Type B pancreatic cell (in vitro differentiated cells): ENCODE measurements at places on chromosomes 16 and 17. TPM values are rescaled to one million over a fixed set of nuclear protein-coding genes. Genes with fewer than 3 reads are reported as not detected.

Gene RASD1
- total RNA-seq = 6.4 and 9.2 TPM in 2 replicates

Gene KCNAB3
- total RNA-seq = 2.8 and 9.9 TPM in 2 replicates

DNA sequence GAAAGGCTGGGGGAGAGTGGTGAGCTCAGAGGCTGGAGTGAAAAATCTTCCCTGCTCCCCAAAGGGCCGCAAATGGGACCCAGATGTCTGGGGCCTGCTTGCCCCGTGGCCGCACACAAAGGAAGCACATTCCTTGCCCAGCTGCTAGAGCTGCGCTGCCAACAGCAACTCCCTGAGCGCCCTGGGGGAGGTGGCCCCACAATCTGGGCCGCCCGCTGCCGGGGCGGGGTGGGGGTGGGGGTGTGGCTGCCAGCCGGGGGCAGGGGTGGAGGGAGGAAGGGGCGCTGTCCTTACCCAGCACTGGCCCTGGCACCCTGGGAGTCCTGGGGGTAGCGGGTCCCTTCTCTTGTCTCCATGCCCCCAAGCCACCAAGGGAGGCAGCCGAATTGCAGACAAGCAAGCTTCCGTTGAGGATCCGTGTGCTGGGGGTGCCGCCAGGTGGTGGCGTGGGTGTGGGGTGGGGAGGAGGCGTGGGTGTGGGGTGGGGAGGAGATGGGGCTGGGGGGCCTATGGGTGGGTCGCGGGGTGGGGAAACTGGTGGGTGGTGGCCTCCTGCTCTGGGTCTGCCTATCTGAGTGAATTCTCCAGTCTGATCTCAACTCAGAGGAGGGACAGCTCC, 48.4 kb upstream of the PABPN1L start:
- H3K4me3 ChIP-seq = no peak overlapping the region
- peaks cover 3% of the 10 kb centered on the region for H3K36me3 ChIP-seq
- no peak overlapping the region for H3K27ac ChIP-seq
- DNase-seq = no peak
- H3K4me1 ChIP-seq = peaks cover 39% of the 10 kb centered on the region

- no peak overlapping the region for H3K27ac ChIP-seq
- DNase-seq = no peak
- H3K36me3 ChIP-seq = no peaks in the 10 kb centered on the region
- no peak overlapping the region for H3K4me3 ChIP-seq
- peaks cover 5% of the 10 kb centered on the region for H3K4me1 ChIP-seq
- H3K27me3 ChIP-seq = peaks cover 4% of the 10 kb centered on the region
Observed at GRCh38 chr17:64138441-64138840, 8.5 kb upstream of the ERN1 start.

GRCh38 chr17:75402026-75402425, 3.5 kb downstream of the GRB2 start:
- no peaks in the 10 kb centered on the region for H3K27me3 ChIP-seq
- peaks cover 24% of the 10 kb centered on the region for H3K4me1 ChIP-seq
- DNase-seq = no peak
- peak overlapping the region; percentile 13 for H3K4me3 ChIP-seq
- H3K27ac ChIP-seq = no peak overlapping the region

DNA sequence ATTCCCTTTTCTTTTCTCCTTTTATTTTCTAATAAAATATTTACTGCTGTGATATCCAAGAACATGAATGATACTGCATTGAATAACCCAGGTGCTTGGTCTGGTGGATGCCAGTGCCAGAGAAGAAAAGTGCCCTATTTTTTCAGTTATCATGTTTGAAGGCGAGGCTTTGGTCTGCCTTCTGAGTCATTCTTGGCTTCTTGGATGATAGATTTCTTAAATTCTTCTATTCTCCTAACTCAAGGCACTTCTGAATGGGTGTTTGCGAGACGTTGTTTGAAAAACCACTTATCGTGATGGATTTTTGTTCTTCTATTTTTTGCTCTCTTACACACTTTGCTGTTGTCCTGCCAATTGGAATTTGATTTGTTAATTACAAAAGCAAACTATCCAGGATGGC, 66.7 kb downstream of the FTO start:
- H3K4me3 ChIP-seq = no peak overlapping the region
- peaks cover 28% of the 10 kb centered on the region for H3K4me1 ChIP-seq
- no peak for DNase-seq
- no peak overlapping the region for H3K27ac ChIP-seq

DNA sequence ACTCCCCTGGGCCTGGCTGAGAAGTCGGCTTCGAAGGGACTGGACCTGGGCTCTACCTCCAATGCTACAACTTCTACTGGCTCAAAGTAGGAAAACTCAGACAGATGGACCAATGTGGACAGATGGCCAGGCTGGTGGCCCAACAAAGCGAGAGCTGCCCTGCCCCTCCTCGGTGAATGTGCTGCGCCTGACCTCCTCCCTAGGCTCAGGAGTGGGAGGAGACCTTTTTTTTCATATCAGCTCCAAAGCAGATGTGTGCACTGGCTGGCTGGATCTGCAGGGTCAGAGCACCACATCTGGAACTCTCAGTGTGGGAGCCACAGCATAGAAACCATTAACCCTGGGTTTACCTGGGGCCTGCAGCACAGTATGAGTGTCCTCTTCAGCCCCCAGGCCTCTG, 20.8 kb downstream of the ATP6V0D1 start:
- no peaks in the 10 kb centered on the region for H3K36me3 ChIP-seq
- no peak overlapping the region for H3K4me3 ChIP-seq
- H3K27ac ChIP-seq = peak overlapping the region; percentile 41
- peaks cover 18% of the 10 kb centered on the region for H3K4me1 ChIP-seq
- no peak for DNase-seq
- no peaks in the 10 kb centered on the region for H3K27me3 ChIP-seq

DNA sequence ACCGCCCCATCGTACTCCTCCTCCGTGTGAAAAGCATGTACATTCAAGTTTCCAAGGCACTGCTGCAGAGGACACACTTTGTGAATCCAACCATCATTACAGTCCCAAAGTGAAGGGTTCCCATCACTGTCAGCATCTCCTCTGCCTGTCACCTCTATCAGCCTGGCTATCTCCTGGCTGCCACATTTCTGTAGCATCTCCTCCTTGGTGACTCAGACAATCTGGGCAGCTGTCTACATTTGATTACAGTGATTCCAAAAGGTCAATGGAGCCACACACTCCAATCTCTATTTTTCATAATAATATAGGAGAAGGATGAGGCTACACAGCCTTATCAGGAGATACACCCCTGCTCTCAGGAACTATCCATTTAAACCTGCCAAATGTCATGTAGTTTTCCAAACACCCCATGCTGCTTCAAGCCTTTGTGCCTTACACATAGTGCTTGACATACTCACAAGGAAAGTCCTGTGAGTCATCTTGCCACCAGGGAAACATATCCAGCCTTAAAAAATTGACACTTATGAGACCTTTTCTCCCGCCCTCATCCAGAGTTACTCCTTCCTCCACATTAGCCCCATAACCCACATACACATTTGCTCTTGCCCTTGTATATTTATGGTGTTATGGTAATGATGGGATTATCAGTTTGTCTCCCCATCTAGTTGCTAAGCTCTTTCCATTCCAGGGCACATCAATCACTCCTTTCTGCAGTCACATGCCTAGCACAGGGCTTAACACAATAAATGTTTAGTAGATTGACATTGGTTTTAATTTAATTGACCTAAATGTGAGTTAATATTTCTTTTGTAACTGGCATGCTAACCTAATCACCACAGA, 250.1 kb upstream of the CDH5 start:
- peaks cover 45% of the 10 kb centered on the region for H3K27me3 ChIP-seq
- H3K4me3 ChIP-seq = no peak overlapping the region
- DNase-seq = no peak
- no peaks in the 10 kb centered on the region for H3K36me3 ChIP-seq
- H3K4me1 ChIP-seq = peaks cover 9% of the 10 kb centered on the region
- H3K27ac ChIP-seq = no peak overlapping the region
